ENCODE measurements at places on chromosomes 11 and 22.

DNA sequence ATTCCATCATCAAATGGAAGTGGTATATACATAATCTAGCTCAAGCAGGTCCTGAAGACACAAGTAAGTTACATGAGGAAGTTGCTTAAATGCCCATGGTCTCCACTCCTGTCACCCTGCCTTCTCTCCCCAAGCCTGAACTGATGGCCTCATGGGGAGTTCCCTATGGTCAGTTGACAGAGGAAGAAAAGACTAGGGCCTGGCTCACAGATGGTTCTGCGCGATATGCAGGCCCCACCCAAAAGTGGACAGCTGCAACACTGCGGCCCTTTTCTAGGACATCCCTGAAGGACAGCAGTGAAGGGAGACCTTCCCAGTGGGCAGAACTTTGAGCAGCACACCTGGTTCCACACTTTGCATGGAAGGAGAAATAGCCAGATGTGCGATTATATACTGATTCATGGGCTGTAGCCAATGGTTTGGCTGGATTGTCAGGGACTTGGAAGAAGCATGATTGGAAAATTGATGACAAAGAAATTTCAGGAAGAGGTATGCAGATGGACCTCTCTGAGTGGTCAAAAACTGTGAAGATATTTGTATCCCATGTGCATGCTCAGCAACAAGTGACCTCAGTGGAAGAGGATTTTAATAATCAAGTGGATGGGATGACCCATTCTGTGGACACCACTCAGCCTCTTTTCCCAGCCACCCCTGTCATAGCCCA, 17.3 kb upstream of the CD82 start:
- no peak for DNase-seq

- no peak for DNase-seq
These were observed 41.5 kb upstream of the SHISAL1 start for GRCh38 chr22:44354288-44354687.

DNA sequence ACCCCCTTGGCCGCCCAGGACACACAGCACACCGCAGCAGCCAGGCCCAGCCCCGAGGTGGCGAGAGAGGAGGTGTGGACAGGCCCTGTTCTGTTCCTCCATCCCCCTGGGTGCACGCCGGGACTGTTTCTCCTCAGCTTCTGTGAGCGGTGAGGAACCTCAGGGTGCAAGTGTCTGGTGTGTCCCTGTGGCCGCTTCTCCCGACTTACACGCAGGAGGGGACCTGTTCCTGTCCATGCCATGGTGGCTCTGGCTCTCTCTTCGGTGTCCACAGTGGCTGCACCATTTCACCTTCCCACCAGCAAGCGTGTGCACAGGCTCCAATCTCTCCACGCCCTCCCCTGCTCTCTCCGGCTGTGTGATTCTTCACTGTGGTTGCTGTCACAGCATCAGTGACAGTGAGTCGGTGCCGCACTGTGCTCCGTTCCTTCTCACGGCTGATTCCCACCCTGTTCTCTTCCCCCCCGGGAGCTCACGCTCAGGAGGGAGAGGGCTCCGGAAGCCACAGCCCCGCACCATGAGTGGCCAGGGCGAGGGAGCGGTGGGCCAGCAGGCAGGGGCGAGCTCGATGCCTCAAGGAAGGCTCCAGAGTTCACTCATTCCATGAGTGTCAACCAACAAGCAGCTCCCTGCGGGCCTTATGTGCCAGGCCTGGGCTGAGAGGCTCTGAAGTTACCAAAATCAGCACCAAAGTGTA, 18.6 kb upstream of the WNT7B start:
- no peak for DNase-seq

DNA sequence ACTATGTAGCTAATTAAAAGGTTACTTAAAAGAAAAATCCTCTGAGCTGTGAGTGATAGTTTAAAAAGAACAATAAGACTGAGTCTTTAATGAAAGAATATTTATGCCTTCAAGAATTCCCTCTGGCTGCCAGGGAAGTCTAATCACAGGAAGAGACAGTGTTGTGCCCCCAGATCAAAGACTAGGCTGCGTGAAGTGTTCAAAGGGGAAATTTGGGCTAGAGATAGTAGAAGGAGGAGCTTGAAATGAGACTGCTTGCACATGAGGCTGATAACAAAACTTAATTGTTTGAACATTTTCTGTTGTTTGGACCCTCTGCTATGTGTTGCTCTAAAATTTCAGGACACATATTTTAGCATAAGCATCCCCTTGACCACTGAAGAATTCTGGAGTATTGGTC, 99.7 kb upstream of the MTNR1B start:
- DNase-seq, result no peak

DNA sequence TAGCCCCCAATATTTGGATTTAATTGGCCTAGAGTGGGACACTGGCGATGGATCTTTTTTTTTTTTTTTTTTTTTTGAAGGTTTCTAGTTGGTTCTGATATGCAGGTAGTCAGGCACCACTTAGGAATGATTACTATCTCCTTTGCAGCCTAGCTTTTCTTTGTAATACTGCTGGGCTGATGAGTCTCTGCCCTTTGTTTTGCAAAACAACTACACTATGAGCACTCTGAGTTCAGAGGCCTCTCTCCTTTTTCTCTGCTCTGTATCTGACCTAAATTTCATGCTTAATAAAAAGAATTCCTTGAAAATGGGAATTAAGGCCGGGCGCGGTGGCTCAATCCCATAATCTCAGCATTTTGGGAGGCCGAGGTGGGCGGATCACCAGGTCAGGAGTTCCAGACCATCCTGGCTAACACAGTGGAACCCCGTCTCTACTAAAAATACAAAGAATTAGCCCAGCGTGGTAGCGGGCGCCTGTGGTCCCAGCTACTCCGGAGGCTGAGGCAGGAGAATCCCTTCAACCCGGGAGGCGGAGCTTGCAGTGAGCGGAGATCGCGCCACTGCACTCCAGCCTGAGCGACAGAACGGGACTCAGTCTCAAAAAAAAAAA, 1312.3 kb downstream of the FAM181B start:
- DNase-seq, result no peak
